ENCODE measurements at places on chromosomes 13 and 19.

DNA sequence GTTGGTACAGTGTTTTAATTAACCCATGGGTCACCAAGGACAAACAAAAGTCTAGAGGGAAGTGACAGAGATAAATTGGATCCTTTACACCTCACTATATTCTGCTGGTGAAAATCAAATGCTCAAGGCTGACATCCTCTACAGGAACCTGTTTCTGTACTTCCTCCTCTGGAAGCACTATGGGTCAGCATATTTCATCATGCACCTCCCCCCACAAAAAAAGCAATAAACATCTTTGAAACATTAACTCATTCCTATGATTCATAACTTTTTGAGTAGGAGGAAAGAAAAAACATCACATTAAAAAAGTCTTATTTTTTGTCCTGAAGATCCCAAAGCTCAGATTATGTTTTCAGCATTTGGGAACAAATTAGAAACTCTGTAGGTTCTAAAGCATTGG lies 588.3 kb upstream of the SGCG start:
- H3K4me1 ChIP-seq, result peaks cover 13% of the 10 kb centered on the region
- H3K4me3 ChIP-seq, result no peak overlapping the region
- H3K27me3 ChIP-seq, result no peaks in the 10 kb centered on the region
- H3K36me3 ChIP-seq, result no peaks in the 10 kb centered on the region

DNA sequence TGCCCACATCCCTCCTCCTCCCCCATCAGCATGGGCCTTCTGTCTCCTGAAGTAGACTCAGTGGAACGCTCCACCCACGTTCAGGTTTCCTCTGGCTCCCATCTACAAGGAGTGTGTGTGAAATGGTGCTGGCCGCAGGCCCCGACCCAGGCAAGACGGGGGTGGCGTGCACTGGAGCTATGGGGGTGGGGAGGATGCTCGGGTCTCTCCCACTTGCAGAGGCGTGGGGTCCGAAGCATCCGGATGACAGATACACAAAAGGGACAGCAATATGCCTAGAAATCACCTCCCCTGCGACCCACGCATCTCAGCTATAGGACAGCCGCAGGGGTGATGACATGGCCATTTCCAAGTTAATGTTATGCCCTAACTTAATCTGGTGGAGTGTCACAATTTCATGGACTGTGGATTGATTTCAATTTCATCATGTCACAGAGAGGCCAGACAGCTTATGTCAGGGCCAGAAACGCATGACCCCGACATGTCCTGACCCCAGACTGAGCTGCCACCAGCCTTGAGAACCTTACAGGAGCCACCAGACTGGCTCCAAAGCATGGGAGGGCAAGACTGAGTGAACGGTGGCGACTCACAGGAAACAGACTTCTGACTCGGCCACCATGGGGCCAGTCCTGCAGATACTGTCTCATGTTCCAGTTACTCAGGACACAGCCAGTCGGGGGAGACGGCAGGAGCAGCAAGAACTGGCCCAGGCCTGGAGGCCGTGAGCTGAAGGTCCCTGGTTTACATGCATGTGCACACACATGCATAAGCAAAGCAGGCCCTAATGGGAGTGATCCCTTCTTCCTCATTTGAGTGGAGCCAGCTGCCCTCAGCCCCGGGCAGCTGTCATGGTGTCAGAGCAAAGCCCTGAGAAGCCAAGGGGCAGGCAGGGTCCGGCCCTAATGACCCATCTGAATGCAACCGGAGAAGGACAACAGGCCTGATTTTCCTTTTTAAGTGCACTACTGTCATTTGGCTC lies 82.2 kb downstream of the SLC7A1 start:
- H3K27me3 ChIP-seq, result no peaks in the 10 kb centered on the region
- no peak overlapping the region for H3K4me3 ChIP-seq
- no peak for DNase-seq
- H3K4me1 ChIP-seq, result no peaks in the 10 kb centered on the region
- no peak overlapping the region for H3K27ac ChIP-seq
- H3K36me3 ChIP-seq, result peaks cover 42% of the 10 kb centered on the region

DNA sequence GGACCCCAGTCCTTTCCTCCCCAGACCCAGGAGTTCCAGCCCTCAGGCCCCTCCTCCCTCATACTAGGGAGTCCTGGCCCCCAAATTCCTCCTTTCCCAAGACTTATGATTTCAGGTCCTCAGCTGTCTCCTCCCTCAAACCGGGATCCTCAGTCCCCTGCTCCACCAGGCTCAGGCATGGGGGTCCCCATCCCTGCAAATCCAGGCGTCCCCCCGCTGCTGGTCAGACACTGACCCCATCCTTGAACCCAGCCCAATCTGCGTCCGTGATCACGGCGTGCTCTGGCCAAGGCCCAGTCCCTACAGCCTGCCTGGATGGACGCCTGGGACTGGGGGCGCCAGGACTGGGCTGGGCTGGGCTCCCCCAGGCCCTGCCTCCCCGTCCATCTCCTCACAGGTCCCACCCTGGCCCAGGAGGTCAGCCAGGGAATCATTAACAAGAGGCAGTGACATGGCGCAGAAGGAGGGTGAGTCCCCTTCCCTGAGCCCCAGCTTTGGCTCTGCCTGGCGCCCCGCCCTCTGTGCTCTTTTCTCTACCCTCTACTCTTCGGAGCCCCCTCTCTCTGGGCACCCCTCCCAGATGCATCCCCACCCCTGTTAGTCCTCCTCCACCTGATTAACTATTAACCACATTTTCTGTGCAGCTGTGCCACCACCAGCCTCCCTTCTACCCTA lies 672 bp downstream of the HPN start:
- DNase-seq, result no peak
- H3K36me3 ChIP-seq, result no peaks in the 10 kb centered on the region
- no peak overlapping the region for H3K27ac ChIP-seq
- H3K4me1 ChIP-seq, result peaks cover 11% of the 10 kb centered on the region
- H3K27me3 ChIP-seq, result no peaks in the 10 kb centered on the region

GRCh38 chr19:53041366-53041765 lies 3.2 kb upstream of the ERVV-2 start:
- no peak overlapping the region for H3K4me3 ChIP-seq
- H3K27me3 ChIP-seq, result no peaks in the 10 kb centered on the region
- no peaks in the 10 kb centered on the region for H3K4me1 ChIP-seq
- no peak for DNase-seq
- H3K27ac ChIP-seq, result no peak overlapping the region

- no peaks in the 10 kb centered on the region for H3K36me3 ChIP-seq
- peaks cover 23% of the 10 kb centered on the region for H3K4me1 ChIP-seq
- no peaks in the 10 kb centered on the region for H3K27me3 ChIP-seq
- no peak for DNase-seq
Observed at GRCh38 chr13:114099918-114100445, 32.4 kb downstream of the RASA3 start.

GRCh38 chr13:74574964-74575728 lies 440.9 kb upstream of the KLF12 start:
- H3K36me3 ChIP-seq, result no peaks in the 10 kb centered on the region
- no peak for DNase-seq
- peaks cover 17% of the 10 kb centered on the region for H3K4me1 ChIP-seq

GRCh38 chr13:73832128-73832588 lies 302.0 kb downstream of the KLF12 start:
- H3K27ac ChIP-seq, result no peak overlapping the region
- H3K36me3 ChIP-seq, result no peaks in the 10 kb centered on the region
- no peak overlapping the region for H3K4me3 ChIP-seq
- no peaks in the 10 kb centered on the region for H3K4me1 ChIP-seq

- DNase-seq, result no peak
- no peaks in the 10 kb centered on the region for H3K27me3 ChIP-seq
- H3K4me3 ChIP-seq, result no peak overlapping the region
Observed at GRCh38 chr19:46295401-46296201, 1.2 kb upstream of the HIF3A start.

DNA sequence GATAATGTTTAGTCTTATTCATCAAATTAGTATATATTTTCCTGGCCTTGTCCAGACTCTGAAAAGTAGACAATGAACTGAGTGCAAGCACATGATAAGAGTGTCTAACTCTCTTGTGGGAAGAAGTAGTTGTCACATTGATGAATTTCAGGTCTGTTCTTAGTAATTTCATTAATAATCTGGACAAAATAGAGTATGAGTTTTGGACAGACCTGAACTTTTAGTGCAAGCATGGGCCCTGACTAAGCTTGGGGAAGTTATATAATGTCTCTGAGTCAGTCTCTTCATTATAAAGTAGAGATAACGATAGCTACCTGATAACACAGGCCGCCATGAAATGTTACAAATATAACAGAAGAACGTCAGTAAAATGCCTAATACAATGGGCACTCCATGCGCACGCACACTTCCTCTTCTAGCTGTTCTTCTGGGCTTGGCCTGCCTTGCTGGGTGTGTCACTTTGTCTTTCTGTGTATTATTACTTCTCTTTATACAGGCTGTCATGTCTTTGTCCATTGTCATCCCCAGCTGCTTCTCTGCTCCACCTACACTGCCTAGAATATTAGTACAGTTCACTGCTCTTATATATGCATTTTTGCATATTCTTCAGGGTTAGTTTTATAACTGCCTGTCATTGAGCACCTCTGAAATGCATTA lies 129.1 kb upstream of the HTR2A start:
- no peaks in the 10 kb centered on the region for H3K36me3 ChIP-seq
- no peak overlapping the region for H3K27ac ChIP-seq
- H3K27me3 ChIP-seq, result no peaks in the 10 kb centered on the region
- no peak overlapping the region for H3K4me3 ChIP-seq
- DNase-seq, result no peak

DNA sequence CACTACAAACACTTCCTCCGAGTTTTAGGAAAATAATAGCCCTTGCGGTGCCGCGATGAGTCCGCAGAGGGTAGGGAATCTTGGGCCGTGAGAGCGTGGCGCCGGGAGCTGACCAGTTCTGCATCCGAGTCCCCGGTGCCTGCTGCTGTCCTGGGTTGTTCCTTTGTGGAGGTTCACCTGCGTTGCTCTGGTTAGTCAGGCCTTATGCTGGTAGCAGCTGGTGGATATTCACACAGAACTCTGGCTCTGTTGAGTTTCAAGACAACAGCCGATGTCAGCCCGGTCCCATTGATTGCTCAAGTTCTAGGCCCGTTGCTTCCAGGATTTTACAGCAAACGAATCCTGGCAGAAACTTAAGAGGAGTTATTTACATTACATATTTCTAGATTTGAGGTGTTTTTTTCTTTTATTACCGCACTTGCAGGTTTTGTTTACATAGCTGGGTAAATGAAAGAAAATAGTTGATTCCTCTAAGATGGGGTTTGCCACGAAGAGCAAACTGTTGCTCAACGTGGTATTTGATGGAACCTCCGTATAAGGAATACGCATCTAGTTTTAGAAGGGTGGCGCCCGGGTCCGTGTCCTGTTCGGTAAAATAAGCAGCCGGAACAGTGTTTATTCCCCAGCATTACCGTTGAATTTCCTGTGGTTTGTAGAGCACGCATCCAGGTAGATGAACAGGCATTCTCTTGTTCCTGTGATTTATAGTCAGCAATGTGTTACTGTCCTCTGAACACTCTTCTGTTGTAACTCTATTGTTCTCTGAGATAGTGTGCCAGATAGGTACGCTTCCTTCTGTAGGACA lies 1.3 kb downstream of the CLDN10 start:
- H3K4me3 ChIP-seq, result peak overlapping the region; percentile 28
- no peak overlapping the region for H3K27ac ChIP-seq
- peaks cover 11% of the 10 kb centered on the region for H3K4me1 ChIP-seq
- no peaks in the 10 kb centered on the region for H3K36me3 ChIP-seq

DNA sequence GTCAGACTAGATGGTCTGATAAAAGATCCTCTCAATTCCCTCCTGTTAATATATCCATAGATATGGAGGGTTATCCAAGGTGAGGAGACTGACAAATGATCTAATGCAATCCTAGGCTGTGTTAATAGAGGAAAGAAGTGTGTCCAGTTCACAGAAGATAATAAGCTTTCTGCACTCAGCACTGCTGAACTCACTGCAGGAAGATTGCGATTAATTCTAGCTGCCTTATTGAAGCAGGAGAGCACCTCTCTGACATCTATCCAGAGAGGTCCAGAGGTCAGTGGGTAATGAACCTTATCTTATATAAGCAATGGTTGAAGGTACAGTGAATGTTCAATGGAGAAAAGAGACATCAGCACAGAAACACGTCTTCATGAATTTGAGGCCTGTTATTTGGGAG lies 75.9 kb upstream of the SLC10A2 start:
- no peaks in the 10 kb centered on the region for H3K4me1 ChIP-seq
- H3K27ac ChIP-seq, result no peak overlapping the region
- DNase-seq, result no peak
- H3K36me3 ChIP-seq, result no peaks in the 10 kb centered on the region
- no peak overlapping the region for H3K4me3 ChIP-seq

- H3K36me3 ChIP-seq, result peaks cover 2% of the 10 kb centered on the region
- no peak for DNase-seq
- H3K27me3 ChIP-seq, result no peaks in the 10 kb centered on the region
- no peak overlapping the region for H3K27ac ChIP-seq
- no peak overlapping the region for H3K4me3 ChIP-seq
Observed at GRCh38 chr19:12606796-12607195, 3.8 kb downstream of the ZNF490 start.
